ENCODE measurements at places on chromosomes 4 and X.

DNA sequence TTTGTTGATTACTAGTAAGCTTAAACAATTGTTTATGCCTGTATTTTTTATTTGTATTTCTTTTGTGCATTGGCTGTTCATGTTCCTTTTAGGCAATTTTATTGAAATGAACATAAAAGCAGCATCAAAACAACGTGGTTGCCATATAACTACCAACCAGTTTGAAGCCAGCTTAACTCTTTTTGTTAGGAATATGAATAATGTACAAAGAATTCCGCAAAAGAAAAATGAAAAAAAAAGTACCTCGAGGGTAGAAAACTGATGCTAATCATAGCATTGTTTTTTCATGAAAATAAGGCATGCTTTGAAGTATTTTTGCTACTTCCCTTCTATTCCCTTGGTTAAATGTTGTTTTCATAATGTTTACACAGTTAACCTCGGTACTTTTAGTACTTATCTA is 1024.0 kb upstream of the SLIT2 start:
- DNase-seq = no peak

GRCh38 chrX:120242813-120243212 is 7.8 kb upstream of the ZBTB33 start:
- DNase-seq = no peak

DNA sequence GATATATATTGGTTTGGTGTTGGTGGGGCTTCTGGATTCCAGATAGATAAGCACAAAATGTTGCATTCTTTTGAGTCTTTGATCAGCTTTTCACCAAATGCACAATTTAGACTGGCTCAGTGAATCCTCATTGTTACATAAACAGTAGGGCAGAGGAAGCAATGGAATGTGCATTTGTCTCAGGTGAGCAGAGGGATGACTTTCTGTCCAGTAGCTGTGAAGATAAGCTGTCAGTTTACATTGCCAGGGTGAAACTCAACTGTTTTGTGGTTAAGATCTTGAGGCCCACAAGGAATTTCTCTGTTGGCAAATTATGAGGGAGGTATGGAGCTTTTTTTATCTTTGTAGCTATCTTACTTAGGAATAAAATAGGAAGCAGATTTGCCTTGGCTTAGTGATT is 168.0 kb downstream of the GALNTL6 start:
- DNase-seq = no peak

DNA sequence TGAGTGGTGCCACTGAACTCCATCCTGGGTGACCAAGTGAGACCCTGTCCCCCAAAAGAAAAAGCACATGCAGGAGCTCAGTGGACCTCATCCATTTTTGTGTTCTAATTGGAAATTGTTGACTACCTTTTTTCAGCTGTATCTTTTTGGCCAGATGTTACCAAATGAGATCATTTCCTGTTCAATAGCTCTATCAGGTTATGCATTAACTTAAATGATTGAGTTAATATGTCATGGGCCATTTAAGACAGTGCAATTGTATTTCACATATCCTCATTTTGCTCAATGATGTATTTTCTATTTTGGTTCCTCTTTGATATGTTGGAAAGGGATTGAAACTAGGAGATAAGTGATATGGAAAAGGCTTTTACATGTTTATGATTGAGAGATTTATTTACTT is 26.2 kb upstream of the RHOH start:
- no peak for DNase-seq

DNA sequence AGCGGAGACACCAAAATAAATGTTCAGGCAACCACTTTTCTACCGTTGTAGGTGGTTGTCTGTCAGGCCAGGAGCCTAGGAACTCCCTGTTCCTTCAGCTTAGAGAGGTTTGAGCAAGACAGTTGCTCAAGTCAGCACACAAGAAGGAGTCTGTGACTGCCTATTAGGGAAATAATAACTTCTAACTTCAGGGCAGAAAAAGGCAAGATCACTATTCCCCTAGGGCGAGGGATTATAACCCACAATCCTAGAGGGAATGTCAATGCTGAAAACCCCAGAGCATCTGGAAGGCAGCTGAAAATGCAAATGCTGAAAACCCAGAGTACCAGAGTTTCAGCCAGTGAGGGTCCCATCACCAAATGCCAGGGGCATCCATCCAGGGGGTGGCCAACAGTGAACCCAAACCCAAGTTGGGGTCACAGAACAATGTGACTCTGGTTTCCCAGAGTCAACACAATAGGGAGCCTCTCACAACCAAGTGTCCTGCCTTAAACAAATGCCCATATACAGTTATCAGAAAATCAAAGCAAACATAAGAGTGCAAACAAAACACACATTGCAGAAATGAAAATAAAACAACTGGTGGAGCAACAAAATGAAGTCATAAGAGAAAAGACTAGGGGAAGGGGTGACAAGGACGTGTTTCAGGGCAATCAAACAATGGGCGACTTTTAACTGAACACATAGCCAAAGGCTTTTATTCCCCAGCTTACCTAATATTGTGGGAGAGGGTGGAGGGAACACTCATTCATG is 27.6 kb downstream of the MORF4L2 start:
- no peak for DNase-seq

GRCh38 chrX:129115104-129115503 is 408.2 kb downstream of the SMARCA1 start:
- DNase-seq = no peak

- no peak for DNase-seq
These were observed 71.0 kb downstream of the GPAT3 start for GRCh38 chr4:83606898-83607297.

- no peak for DNase-seq
These were observed 55.5 kb upstream of the MAGED1 start for GRCh38 chrX:51837921-51838320.

DNA sequence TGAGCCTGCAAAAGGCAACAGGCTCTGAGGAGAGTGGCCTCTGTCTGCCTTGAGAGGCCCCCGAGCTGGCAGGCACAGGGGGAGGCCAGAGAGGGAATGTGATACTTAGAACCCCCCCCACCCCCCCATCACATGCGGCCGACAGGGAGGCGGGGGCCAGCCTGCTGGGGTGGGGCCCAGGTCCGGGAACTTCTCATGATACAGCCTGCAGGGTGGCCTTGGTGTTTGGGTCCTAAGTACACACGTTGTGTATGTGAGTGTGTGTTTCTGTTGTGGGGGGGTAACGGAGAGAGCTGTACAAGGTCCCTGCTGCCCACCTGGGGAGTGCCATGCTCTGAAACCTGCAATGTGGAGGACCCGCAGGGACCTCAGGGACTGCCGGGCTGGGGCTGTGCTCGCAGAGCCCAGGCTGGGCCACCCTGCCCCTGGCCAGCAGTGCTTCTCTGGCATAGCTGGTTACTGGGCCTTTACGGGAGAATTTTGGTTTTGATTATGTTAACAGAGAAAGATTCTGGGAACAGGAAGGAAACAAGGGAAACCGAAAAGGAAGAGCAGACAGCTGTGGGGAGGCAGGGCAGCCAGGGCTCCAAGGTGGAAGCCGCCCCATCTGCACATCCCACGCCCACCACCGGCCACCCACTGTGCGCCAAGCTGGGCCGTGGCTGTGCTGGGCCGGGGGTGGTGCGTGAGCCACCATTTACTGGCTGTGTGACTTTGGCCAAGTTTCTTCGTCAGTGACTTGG is 19.9 kb downstream of the SH3BP2 start:
- DNase-seq = no peak

GRCh38 chrX:68175562-68175961 is 257.7 kb downstream of the OPHN1 start:
- no peak for DNase-seq

DNA sequence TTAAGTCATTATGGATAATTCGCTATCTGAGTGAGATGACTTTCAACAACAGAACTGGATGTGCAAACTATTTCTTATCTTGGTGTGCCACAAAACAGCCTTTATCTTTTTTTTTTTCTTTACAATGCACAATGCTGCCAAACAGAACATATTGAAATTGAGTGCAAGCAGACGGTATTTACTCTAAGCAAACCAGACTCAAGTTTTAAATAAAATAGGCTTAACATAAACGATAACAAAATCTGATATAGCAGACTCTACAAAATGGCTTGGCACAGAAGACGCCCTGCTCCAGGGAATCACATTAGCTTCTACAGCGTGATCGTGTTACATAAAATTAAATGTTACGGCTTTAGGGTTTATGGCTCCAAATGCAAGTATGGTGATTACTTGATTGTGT is 9.6 kb upstream of the STK32B start:
- no peak for DNase-seq

- DNase-seq = no peak
These were observed 124.8 kb downstream of the ATG4A start for GRCh38 chrX:108216405-108216804.

GRCh38 chr4:183920512-183920911 is 15.4 kb downstream of the STOX2 start:
- DNase-seq = no peak

DNA sequence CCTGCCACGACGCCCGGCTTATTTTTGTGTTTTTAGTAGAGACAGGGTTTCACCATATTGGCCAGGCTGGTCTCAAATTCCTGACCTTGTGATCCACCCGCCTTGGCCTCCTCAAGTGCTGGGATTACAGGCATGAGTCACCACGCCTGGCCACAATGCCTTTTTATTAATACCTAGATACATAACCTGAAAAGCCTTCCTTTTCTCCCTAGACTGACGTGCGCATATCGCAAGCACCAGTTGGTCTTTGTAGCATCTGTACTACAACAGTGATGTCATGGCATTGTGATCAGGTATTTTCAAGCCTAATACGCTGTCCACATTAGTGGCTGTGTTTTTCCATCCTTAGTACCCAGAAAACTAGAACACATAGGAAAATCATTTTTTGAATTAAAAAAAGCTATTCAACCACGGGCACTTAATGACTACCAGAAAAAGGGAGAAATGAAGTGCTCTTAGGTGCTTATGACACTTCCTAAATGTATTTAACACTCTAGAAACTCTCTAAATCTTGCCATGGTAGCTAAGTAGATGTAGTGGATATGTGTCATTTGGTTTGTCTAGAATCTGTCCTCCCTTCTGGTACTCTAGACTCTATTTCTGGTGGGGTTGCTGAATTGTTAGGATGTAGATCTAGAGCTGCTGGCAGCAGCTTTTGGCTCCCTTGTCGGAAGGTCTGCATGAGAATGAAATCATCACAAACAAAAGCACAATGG is 707.8 kb downstream of the STIM2 start:
- no peak for DNase-seq

- DNase-seq = no peak
These were observed 20.8 kb upstream of the LIMCH1 start for GRCh38 chr4:41517121-41517520.

GRCh38 chr4:88621763-88622327 is 29.6 kb downstream of the HERC3 start:
- no peak for DNase-seq

GRCh38 chr4:77010841-77011354 is 61.3 kb downstream of the SEPTIN11 start:
- no peak for DNase-seq

GRCh38 chrX:9196961-9197640 is 163.2 kb upstream of the FAM9B start:
- no peak for DNase-seq

DNA sequence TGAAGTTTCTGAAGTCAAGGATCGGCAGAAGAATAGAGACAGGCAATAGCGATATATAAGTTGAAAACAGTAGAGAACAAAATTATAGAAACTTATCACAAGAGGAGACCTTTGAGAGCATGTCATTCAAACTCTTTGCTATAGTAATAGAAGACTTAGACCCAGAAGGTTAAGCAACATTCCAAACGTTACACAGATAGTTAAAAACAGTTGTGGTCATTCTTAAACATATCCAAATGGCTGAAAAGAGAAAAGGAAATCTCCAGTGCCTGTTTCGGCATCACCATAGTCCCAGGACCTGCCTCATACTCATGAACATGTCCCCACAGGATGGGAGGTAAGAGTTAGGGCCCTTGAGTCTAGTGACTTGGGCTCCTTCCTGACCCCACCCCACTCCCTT is 258.1 kb upstream of the NOCT start:
- DNase-seq = no peak

- DNase-seq = no peak
These were observed 75.7 kb upstream of the ARHGAP24 start for GRCh38 chr4:85399270-85399669.

- DNase-seq = no peak
These were observed 97.0 kb upstream of the STIM2 start for GRCh38 chr4:26763648-26764047.

DNA sequence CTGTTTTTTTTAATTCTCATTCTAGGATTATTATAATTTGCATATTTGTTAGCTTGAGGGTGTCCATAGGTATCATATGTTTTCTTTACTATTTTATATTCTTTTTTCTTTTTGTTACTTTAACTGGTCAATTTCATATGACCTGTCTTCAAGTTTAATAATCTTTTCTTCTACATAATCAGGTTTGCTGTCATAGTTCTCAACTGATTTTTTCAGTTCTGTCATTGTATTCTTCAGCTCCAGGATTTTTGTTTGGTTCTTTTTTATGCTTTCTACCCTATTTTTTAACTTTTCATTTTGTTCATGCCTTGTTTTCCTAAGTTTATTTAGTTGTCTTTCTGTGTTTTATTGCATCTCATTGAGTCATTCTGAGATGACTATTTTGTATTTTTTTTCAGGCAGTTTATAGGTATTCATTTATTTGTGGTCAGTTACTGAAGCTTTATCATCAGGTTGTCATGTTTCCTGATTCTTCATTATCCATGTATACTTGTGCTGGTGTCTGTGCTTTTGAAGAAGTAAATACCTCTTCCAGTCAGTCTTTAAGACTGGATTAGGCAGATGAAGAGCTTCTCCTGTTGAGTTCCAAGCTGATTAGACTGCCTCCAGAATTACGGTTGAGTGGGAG is 220.3 kb upstream of the VEGFC start:
- DNase-seq = no peak

DNA sequence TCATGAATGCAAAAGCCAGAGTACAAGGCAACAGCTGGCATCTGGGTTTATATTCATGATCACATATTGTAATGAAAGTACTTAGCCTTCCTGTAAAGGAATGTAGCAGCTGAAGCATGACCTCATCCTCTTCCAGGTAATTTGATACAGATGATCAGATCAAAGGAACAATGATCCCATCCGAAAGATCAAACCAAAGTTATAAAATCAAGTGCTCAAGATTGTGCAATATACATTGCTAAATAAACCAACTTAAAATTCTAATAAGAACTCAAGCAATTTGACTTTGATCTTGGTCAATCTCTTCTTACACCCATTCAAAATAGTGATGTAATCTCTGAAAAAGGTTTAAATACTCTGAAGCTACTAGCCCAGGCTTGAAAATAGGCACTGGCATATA is 113.1 kb upstream of the INPP4B start:
- DNase-seq = no peak

GRCh38 chr4:188218392-188218791 is 79.2 kb downstream of the TRIML1 start:
- DNase-seq = no peak

GRCh38 chrX:49838374-49838773 is 9.3 kb downstream of the PAGE4 start:
- no peak for DNase-seq
